WERI-Rb-1 (cell line): ENCODE measurements at places on chromosomes 1 and 21.

DNA sequence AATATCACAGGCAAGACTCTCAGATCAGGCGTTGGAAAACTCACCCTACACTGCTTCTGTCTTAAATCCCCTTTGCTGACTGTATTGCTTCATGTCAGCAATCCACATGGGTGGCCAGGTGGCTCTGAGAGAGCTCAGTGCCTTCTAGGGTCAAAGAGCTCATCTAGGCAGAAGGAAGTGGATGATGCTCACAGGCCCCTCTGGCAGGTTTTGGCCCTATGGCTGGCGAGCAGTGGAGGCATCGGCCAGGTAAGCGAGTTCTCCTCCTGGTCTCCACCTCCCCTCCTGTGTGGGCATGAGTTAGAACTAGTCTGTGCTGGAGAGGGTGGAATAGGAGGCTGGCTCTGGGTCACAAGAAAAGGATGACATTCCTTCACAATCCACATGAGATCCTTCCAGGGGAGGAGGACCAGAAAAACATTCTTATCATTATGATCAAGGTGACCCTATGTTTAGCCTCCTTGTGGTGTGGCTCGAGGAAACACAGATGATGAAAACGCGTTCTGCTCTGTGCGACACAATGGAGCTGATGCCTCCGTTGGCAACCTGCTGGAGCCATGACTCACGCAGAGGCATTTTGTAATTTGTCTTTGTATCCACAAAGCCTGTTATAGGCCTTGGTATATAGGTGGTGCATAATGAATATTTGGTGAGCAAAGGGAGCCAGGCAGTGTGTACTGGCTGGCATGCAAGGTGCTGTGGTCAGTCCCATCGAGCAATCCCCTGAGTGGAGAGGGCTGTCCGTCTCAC lies 264.6 kb upstream of the RAB4A start:
- DNase-seq = no peak

- DNase-seq = no peak
Measured at GRCh38 chr1:109391157-109391556, 6.6 kb downstream of the SORT1 start.

DNA sequence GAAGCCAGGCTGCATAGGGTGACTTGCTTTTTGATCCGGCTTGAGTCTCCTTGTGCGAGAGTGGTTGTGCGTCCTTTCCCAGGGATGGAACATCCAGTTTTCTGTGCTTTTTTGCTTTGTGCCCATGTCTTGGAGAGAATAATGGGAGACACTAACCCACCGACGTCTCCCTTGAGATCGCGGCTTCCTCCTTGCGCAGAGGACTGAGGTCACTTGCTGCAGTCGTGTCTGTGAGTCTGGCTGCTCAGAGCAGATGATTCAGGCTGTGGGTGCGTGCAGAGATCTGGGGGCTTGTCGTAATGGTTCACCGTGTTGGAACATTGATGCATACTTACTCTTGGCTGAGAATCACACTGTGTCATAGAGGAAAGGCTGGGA lies 164.5 kb upstream of the CACNA1E start:
- DNase-seq = no peak

DNA sequence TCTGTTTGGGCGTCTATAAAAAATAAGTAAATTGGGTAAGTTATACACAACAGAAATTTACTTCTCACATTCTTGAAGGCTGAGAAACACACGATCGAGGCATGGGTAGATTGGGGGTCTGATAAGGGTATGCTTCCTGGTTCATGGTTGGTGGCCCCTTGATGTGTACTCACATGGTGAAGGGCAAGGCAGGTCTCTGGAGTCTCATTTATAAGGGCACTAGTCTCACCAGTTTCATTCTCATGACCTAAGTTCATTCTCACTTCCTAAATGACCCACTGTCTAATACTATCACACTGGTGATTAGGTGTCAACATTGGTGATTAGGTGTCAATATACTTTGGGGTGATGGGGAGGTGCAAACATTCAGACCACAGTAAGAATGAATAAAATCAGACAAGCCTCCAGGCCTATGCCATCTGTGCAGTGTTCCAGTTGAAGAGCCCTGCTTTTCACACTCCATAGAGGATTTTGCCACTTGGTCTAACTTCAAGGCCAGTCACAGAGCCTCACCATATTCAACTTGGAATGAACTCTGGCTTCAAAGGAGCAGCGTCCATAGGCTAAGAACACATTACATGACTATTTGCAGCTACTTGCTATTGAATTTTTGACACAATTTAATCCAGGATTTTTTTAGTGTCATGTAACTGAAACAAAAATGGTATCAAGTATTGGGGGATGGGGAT lies 2.5 kb upstream of the GBP4 start:
- DNase-seq = no peak

- peak; percentile 45 for DNase-seq
Measured at GRCh38 chr1:235127732-235128455, 743 bp downstream of the TOMM20 start.

GRCh38 chr1:239987103-239987745 lies 104.5 kb upstream of the FMN2 start:
- DNase-seq = peak; percentile 80

DNA sequence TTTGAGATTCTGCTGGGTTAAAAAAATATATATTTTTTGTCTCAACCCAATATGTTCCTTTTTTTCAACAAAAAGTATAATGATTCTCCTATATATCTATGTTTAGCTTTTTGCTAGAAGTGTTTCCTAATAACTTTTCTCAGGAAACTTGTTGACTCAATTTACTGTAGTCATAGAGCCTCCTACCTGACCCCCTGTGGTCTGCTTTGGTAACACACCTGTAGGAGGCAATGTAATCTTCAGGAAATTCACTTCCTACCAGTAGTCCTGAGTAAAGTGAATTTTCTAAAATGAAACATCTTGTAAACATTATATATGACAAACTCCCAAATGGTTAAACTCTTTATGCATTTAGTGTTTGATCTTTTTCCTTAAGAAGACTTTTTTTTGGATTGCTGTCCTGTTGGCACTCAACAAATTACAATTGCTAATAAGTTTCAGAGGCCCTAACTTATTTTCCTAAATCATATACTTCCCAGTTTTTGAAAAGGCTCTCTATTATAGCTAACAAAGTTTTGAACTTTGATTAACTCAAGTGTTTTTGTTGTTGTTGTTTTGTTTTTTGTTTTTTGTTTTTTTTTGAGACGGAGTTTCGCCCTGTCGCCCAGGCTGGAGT lies 118.3 kb downstream of the OLFML2B start:
- peak; percentile 33 for DNase-seq

- DNase-seq = no peak
Measured at GRCh38 chr21:29504751-29505321, 206.1 kb downstream of the BACH1 start.

DNA sequence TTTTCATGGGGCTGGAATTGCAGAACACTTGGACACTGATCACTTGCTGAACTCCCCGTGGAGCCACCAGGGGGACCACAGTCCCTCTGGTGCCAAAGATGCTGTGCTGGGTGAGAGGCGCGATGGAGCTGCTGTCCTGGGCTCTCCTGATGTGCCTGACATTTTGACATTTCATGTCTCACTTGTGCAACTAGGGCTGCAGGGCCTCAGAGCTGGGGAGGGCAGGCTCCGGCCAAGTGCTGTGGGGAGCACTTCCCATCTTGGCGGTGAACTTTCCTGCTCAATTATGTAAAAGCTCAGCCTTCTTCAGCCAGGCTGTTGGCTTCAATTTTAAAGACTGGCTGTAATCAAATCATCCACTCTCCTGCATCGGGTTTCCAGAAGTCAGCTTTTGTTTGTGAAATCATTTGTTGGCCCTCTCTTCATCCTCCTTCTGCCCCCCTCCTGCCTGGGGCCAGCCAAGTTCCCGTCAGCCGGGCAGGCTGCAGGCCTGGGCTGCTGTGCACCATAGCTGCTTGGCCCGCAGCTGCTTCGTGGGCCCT lies 36.8 kb downstream of the KCNAB2 start:
- no peak for DNase-seq

DNA sequence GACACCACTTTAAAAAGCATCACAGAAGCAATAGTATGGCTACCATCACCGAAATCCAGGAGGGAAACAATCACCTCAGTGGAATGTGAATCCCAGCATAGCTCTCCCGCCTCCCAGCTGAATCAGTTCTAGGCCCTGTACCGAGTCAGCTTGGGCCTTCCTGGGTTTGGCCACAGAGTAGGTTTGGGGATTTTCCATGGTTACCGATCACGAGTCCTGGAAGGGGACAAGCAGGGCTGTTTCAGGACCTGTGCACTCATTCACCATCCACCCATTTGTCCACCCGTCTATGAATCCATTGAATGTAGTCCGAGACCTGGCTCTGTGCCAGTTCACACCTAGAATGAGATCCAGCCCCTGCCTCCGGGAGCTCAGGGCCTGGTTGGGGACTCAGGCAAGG lies 94.2 kb downstream of the ARHGEF10L start:
- no peak for DNase-seq

- no peak for DNase-seq
Measured at GRCh38 chr1:39957299-39958015, 2.5 kb downstream of the MFSD2A start.

- DNase-seq = no peak
Measured at GRCh38 chr21:46649356-46649755, 13.9 kb downstream of the PRMT2 start.

GRCh38 chr1:212967801-212968200 lies 17.5 kb downstream of the VASH2 start:
- DNase-seq = peak; percentile 69

DNA sequence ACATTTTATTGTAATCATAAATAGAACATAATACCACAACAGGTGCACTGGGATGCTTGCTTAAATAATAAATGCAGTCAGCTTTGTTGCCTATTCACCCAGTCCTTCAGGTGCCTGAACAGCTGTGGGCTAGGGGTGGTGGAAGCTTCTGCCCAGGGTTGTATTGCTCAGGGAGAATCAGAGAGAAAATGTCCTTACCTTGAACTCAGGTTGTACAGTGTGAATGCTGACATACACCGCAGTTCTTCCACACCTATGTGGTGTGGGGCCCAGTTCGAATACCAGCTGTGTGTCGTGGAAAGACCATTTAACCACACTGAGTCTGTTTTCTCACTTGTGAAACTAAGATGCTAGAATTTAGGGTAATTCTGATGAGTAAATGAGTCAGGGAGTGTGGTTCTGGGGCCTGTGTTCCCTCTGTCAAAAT lies 115.7 kb upstream of the ATP1A1 start:
- no peak for DNase-seq

DNA sequence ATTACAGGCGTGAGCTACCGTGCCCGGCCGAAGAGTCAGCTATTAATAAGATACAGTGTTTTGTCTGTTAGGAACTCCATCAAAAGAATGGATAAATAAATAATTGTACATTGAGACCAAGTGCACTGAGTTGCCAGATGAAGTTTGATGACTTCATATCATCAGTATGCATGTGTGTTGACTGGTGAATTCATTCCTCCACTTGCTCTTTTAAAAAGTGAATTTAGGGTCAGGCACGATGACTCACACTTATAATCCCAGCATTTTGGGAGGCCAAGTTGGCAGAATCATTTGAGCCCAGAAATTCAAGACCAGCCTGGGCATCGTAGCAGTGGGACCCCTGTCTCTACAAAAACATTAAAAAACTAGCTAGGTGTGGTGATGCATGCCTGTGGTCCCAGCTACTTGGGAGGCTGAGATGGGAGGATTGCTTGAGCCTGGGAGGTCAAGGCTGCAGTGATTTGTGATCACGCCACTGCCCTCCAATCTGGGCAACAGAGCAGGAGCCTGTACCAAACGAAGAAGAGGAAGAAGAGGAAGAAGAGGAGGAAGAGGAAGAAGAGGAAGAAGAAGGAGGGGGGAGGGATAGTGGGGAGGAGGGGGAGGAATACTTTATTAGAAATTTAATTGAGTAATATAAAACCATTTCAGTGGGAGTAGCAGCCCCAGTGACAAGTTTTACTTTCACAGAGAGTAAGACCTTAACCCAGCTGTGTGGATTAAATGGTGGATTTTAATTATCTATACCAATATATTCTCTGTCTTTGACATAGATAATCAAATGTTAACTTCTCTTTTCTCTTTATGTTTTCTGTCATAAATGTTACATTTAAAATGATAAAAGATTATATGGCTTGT lies 74.9 kb downstream of the CCDC18 start:
- DNase-seq = no peak

DNA sequence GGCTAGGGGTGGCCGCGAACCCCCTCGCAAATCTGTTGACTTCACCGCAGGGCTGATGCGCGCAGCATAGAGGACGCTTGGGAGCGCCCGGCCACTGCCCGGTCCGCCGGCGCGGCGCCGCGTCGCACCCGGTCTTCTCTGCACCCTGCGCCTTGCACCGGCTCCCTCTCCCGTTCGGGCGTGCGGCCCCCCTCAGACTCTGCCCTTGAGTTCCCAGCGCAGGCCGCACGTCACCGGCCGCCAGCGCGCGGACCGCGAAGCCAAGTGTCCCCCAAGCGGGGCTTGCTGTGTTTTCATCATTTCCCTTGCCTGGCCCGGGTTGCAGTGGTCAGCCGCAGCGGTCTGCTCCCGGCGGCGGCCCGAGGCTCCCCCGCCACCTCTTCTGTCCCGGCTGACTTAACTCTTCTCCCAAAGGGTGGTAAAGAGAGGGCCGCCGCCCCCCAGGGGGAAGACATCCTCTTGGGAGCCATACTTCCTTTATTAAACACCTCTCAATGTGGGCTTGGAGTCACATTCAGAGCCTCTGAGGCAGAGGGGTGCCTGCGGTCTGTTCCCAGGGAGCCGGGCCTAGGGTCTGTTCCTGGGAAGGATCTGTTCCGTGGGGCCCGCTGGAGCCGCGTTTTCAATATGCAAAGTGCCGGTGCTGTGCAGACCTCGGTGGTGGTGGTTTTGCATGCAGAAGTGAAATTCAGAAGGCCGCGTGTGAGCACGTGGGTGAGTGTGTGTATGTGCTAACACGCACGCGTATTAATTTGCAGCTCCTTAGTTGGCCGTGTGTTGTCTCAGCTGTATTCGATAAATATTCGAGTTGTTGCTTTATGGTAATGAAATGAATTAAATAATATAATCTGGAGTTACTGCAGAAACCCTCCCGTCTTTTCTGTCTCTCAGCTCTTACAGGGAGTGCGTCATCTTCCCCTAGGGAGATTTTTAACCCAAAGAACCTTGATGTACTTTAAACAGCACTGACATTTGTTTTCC lies 17.6 kb downstream of the PBX1 start:
- DNase-seq = no peak

GRCh38 chr21:25626757-25627156 lies 12.3 kb upstream of the JAM2 start:
- no peak for DNase-seq

DNA sequence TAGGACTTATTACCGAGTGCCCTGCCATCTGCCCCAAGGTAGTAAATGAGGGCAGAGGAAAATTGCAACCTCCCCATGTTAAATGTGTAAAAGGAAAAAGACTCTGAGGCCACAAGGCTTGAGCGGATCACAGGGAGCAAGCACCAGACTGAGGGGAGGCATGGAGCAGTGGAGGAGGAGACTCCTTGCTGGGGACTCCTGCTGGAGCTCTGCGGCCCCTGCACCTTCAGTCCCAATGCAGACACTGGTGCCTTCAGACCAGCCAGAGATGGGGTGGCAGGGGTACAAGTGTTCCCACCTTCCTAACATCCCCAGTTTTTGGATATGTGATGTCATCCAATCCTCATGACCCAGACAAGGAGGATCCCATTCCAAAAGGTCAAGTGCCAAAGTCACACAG lies 128.4 kb upstream of the NGF start:
- no peak for DNase-seq
